ENCODE measurements at places on chromosomes 11 and 22.

GRCh38 chr11:122995526-122995925, 13.9 kb upstream of the BSX start:
- H3K36me3 ChIP-seq, result no peaks in the 10 kb centered on the region
- no peak overlapping the region for H3K27ac ChIP-seq
- no peak for DNase-seq
- H3K4me3 ChIP-seq, result no peak overlapping the region

- no peaks in the 10 kb centered on the region for H3K27me3 ChIP-seq
- no peaks in the 10 kb centered on the region for H3K36me3 ChIP-seq
- DNase-seq, result no peak
- H3K27ac ChIP-seq, result no peak overlapping the region
- H3K4me1 ChIP-seq, result no peaks in the 10 kb centered on the region
Measured at GRCh38 chr11:133826866-133827265, 18.4 kb downstream of the SPATA19 start.

GRCh38 chr11:614623-615503, 887 bp downstream of the IRF7 start:
- H3K27ac ChIP-seq, result peak overlapping the region; percentile 95
- peaks cover 11% of the 10 kb centered on the region for H3K36me3 ChIP-seq
- peak overlapping the region; percentile 69 for H3K4me3 ChIP-seq
- no peak for DNase-seq
- no peaks in the 10 kb centered on the region for H3K27me3 ChIP-seq

- no peak overlapping the region for H3K27ac ChIP-seq
- no peaks in the 10 kb centered on the region for H3K27me3 ChIP-seq
- no peak for DNase-seq
Measured at GRCh38 chr22:28658448-28658847, 21.2 kb downstream of the TTC28 start.

- H3K27me3 ChIP-seq, result no peaks in the 10 kb centered on the region
- no peak overlapping the region for H3K4me3 ChIP-seq
- peaks cover 10% of the 10 kb centered on the region for H3K36me3 ChIP-seq
- H3K4me1 ChIP-seq, result peaks cover 10% of the 10 kb centered on the region
- no peak overlapping the region for H3K27ac ChIP-seq
- no peak for DNase-seq
Measured at GRCh38 chr11:57316017-57316416, 8.7 kb downstream of the TNKS1BP1 start.

GRCh38 chr11:121648306-121648705, 195.5 kb upstream of the SORL1-AS1 start:
- H3K27ac ChIP-seq, result no peak overlapping the region
- no peaks in the 10 kb centered on the region for H3K36me3 ChIP-seq
- no peaks in the 10 kb centered on the region for H3K27me3 ChIP-seq
- H3K4me3 ChIP-seq, result no peak overlapping the region
- no peak for DNase-seq

DNA sequence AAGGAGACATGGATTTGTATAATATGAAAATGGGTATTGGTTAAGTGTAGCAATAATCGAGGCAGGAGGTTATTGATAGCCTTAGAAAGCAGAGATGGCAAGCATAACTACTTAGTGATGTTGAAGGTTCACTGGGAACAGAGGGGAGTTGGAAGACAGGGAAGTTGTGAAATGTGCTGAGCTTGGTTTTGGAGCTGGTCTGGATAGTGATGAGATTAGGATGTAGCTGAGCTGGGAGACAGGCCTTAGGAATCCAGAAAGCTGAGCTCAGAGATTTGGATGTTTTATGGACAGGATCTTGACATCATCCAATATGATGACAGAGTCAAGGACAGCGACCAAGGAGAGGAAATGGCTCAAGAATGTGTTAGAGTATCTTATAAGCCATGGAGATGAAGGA, 113.1 kb downstream of the ARHGAP42 start:
- H3K27me3 ChIP-seq, result no peaks in the 10 kb centered on the region
- no peaks in the 10 kb centered on the region for H3K36me3 ChIP-seq
- no peaks in the 10 kb centered on the region for H3K4me1 ChIP-seq
- DNase-seq, result no peak

DNA sequence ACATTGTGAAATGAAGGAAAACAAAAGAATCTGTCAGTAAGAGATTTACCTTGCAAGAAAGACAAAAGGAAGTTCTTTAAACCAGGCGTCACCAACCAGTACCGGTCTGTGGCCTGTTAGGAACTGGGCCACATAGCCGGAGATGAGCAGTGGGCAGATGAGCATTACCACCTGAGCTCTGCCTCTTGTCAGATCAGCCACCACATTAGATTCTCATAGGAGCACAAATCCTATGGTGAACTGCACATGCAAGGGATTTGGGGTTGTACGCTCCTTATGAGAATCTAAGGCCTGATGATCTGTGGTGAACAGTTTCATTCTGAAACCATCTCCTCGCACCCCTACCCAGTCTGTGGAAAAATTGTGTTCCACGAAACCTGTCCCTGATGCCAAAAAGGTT, 108.2 kb downstream of the CYP2R1 start:
- no peak overlapping the region for H3K27ac ChIP-seq
- H3K4me3 ChIP-seq, result no peak overlapping the region
- no peaks in the 10 kb centered on the region for H3K4me1 ChIP-seq
- DNase-seq, result no peak
- no peaks in the 10 kb centered on the region for H3K36me3 ChIP-seq
- H3K27me3 ChIP-seq, result no peaks in the 10 kb centered on the region

DNA sequence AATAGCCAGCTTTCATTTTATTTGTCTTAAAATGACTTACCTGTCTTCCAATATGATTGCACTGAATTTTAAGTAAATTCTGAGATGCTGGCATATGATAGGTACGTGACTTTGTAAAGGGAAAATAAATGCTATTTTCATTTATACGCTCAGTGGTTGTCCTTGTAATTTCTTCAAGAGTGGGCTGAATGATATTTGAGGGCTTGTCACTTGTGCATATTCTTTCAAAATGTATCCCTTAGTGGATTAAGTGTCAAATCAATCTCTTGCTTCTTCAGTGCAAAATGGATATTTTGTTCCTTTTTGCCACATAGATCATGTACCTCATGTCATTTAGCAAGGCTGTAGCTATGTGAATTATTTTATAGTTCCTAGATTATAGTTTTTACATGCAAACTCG, 56.9 kb downstream of the GAS2 start:
- H3K36me3 ChIP-seq, result no peaks in the 10 kb centered on the region
- no peak for DNase-seq
- no peaks in the 10 kb centered on the region for H3K27me3 ChIP-seq
- no peak overlapping the region for H3K4me3 ChIP-seq
- no peak overlapping the region for H3K27ac ChIP-seq
- H3K4me1 ChIP-seq, result no peaks in the 10 kb centered on the region

- no peaks in the 10 kb centered on the region for H3K4me1 ChIP-seq
- H3K36me3 ChIP-seq, result no peaks in the 10 kb centered on the region
- H3K27ac ChIP-seq, result no peak overlapping the region
- no peak for DNase-seq
- no peaks in the 10 kb centered on the region for H3K27me3 ChIP-seq
- H3K4me3 ChIP-seq, result no peak overlapping the region
Measured at GRCh38 chr22:46900549-46900948, 138.1 kb downstream of the TBC1D22A start.

- no peaks in the 10 kb centered on the region for H3K27me3 ChIP-seq
- no peak overlapping the region for H3K4me3 ChIP-seq
- no peak overlapping the region for H3K27ac ChIP-seq
- no peaks in the 10 kb centered on the region for H3K4me1 ChIP-seq
Measured at GRCh38 chr22:19377565-19378343, 53.8 kb downstream of the HIRA start.

GRCh38 chr11:36109850-36110606, 166.2 kb downstream of the LDLRAD3 start:
- H3K27ac ChIP-seq, result no peak overlapping the region
- no peak overlapping the region for H3K4me3 ChIP-seq
- no peaks in the 10 kb centered on the region for H3K36me3 ChIP-seq
- no peaks in the 10 kb centered on the region for H3K4me1 ChIP-seq

GRCh38 chr11:8099291-8099899, 18.4 kb downstream of the TUB start:
- H3K27me3 ChIP-seq, result no peaks in the 10 kb centered on the region
- H3K27ac ChIP-seq, result no peak overlapping the region
- peak; percentile 84 for DNase-seq
- no peak overlapping the region for H3K4me3 ChIP-seq
- H3K4me1 ChIP-seq, result no peaks in the 10 kb centered on the region
- no peaks in the 10 kb centered on the region for H3K36me3 ChIP-seq

- no peaks in the 10 kb centered on the region for H3K4me1 ChIP-seq
- DNase-seq, result no peak
- no peak overlapping the region for H3K27ac ChIP-seq
Measured at GRCh38 chr11:120601536-120601935, 90.0 kb downstream of the GRIK4 start.

DNA sequence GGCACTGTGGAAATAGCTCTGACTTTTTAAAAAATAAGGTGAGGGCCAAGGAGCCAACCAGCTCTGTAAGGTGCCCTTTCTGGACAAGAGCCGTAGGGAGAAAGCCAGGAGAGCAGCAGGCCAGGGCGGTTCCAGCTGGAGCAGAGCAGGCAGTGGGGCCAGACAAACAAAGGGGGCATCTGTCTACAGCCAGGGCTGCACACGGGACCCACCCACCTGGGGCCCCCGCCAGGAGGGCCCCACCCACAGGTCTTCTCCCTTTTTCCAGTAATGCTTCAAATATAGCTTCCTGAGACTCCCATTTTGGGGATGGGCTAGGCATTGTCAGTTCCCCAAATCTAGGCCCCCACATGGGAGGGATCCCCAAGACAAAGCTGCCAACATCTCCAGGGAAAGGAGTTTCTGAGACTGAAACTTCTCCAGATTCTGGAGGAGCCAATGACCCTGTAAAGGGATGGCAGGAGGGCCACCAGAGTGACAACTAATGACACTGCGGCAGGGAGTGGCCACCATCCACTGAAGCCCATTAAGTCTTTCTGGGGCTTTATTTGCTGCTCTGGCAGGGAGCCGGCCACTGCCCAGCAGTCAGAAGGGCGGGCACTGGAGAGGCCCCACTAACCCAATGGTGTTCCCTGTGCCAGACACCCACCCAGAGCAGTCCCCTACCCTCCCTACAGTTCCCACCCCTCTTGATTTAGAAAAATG, 1.9 kb downstream of the ZFTA start:
- H3K36me3 ChIP-seq, result no peaks in the 10 kb centered on the region
- H3K27ac ChIP-seq, result no peak overlapping the region
- DNase-seq, result peak; percentile 47
- H3K4me3 ChIP-seq, result peak overlapping the region; percentile 79
- peaks cover 35% of the 10 kb centered on the region for H3K4me1 ChIP-seq

DNA sequence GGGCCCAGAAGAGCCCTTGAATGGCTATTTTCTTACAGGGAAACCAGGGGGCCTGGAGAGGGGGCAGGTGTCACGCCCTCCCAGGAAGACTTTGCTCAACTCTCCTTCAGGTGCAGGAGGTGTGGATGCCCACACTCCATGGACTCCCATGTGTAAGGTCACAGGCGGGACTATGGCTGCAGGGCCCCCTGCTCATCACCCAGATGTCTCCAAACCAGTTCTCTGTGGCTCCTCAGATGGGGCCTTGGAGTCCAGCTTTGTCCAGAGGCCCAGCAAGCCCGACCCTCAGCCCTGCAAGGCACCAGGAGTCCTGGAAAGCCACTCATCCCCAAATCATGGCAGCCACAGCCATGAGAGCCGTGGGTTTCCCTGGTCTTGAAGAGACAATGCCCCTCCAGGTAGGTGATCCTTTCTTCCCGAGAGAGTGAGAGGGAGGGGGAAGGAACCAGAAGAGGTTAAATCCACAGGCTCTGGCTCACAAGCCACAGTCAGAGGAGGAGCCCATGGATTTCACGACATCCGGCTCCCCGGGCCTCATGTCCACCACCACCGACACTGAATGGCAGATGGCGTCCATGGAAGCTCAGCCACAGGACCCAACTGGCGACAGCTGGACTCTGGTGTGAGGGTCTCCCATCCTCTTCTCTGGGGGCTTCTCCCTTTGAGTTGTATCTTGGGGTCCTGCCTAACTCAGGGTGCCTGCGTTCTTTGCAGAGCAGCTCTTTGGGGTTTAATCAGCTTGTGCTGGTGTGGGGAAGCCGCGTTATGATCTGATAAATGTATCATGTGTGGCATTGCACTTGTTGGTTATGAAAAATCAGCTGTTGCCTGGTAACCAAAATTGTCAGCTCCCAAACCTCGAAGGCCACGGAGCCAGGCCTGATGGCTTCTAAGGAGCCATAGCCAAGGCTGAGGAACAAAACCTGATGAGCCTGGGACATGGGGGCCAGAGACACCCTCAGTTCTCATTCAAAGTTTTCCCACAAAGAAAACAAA, 620.4 kb downstream of the BRD1 start:
- H3K27ac ChIP-seq, result no peak overlapping the region
- no peaks in the 10 kb centered on the region for H3K4me1 ChIP-seq
- H3K36me3 ChIP-seq, result no peaks in the 10 kb centered on the region
- H3K4me3 ChIP-seq, result no peak overlapping the region

DNA sequence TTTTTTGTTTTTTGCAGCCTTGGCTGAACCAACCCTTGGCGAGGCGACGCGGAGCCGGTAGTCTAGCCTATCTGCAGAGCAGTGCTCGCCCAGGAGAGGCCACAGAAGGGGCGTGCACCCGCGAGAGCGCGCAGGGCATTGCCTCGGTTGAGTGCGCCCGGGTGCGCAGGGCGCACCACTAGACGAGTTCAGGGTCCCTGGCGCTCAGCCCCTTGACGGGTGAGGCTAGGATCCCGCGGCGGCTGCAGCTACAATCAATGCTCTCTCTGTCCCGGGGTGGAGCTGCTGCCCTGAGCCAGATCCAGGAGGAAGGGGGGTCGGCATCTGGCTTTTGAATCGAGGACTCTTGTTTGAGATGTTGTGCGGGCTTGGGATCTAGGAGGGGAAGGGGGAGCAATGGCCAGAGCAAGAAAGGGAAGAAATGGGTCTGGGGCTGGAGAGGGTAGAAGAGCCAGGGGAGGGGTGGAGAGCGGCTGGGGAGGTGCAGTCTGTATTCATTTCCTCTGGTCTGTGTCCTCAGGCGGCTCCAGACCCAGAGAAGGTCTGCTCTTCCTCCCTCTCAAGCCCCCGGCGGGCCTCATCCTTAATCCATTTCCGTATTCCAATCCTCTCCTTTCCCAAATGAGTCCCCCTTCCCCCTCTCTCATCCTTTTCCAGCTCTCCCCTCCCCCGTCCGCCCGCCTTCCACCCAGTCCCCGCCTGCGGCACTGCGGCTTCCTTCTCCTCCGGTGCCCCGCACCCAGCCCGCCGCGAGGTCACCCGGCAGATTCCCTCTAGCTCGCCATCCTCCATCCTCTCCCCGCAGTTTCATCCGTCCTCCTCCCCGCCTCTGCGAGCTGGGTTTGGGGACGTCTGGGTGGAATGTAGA, 797 bp downstream of the THY1 start:
- H3K27ac ChIP-seq, result no peak overlapping the region
- H3K27me3 ChIP-seq, result peaks cover 23% of the 10 kb centered on the region
- peak overlapping the region; percentile 27 for H3K4me3 ChIP-seq
- H3K36me3 ChIP-seq, result no peaks in the 10 kb centered on the region
- no peaks in the 10 kb centered on the region for H3K4me1 ChIP-seq

DNA sequence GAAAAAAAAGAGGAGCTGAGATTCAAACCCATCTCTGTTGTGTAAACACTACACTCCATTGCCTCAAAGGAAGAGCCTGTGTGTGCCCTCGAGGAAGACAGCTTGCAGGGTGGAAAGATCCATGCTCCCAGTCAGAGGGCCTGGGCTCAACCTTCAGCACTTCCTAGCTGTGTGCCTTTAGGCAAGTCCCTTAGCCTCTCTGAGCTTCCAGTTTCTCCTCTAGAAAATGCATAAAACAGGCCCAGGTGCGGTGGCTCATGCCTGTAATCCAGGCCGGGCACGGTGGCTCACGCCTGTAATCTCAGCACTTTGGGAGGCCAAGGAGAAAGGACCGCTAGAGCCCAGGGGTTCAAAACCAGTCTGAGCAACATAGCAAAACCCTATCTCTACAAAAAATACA, 4.6 kb upstream of the ARFGAP2 start:
- no peaks in the 10 kb centered on the region for H3K36me3 ChIP-seq
- H3K4me3 ChIP-seq, result no peak overlapping the region
- H3K4me1 ChIP-seq, result peaks cover 16% of the 10 kb centered on the region
- peaks cover 13% of the 10 kb centered on the region for H3K27me3 ChIP-seq
- H3K27ac ChIP-seq, result no peak overlapping the region
